ENCODE measurements at places on chromosomes 11 and 22.

DNA sequence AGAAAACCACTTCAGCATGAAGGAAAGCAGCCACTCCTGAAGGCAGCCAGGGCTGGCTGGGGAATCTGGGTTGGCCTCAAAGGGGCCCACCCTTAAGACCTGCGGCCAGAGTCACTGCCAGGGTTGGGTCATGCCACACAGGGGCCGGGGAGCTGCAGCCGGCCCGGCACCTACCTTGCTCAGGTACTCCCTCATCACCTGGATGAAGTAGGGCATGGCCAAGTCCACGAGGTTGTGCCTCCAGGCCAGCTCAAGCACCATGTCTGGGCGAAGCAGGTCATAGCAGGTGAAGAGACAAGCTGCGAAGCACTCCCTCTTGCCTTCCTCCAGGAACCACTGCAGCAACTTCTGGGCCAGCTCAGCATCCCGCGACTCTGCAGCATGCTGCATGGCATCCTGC, 4.7 kb upstream of the SLC25A1 start:
- DNase-seq: no peak

DNA sequence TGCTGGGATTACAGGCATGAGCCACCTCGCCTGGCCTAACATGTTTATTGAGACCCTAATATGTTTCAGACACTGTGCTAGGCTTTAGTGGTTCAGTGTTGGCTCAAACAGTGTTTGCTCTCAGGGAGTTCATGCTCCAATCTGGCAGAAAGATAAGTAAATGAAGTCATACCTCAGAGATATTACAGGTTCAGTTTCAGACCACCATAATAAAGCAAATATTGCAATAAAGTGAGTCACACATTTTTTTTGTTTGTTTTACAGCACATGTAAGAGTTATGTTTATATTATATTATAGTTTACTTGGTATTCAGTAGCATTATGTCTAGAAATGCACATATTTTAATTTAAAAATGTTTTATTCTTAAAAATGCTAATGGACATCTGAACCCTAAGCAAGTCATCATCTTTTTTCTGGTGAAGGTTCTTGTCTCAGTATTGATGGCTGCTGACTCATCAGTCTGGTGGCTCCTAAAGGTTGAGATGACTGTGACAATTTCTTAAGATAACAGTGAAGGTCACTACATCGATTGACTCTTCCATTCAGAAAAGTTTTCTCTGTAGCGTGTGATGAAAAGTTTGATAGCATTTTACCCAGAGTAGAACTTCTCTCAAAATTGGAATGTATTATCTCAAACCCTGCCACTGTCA, 243.0 kb upstream of the ANO5 start:
- no peak for DNase-seq

GRCh38 chr11:363948-364761, 5.1 kb upstream of the B4GALNT4 start:
- no peak for DNase-seq

- DNase-seq: no peak
Observed at GRCh38 chr11:371051-371450, 1.8 kb downstream of the B4GALNT4 start.

DNA sequence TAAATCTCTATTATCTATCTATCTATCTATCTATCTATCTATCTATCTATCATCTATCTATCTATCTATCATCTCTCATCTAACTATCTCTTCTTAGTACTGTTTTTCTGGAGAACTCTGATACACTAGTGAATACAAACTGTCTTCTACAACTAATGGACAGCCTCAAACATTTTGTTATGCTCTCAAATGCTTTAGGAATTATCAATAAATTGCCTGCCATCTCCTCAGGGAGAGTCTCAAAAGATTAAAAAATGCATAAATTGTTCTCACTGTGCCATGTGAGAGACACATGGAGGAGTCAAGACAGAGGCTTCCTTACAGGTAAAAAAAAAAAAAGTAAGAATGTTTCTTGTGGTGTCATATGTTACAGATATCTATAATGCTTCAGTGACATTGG, at the start of gene OR8K3:
Gene OR8K3, plus strand, starts transcription at position 301 of the 400 bp plus-strand sequence. CDS start 3,163 bp downstream, outside the sequence.
- DNase-seq: no peak

DNA sequence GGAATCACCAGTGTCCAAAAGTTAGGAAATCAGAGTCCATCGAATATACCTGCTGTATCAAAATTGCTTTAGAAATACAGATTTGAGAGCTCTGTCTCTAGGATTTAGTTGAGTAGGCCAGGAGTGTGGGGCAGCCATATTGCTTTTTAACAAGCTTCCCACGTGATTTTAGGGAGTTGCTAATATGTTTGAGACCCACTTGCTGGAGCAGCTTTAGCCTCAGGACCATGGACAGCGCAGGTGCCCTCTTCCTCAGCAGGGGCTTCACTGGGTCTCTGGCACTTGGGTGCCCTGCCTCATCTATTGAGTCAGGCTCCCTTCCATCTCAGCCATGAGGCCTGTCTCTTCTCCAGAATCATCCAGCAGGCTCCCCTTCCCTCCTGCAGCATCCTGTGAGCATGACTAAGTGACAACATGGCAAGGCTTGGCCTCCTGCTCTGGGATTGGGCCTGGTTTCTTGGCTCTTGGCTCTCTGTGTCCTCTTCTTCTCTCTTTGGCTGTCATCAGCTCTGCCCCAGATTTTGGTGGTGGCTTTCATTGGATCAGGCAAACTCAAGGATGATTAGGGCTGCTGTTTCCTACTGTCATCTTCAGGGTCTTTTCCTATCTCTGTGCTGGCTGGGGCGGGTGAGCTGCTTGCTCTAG, 70.0 kb downstream of the SGSM1 start:
- no peak for DNase-seq

DNA sequence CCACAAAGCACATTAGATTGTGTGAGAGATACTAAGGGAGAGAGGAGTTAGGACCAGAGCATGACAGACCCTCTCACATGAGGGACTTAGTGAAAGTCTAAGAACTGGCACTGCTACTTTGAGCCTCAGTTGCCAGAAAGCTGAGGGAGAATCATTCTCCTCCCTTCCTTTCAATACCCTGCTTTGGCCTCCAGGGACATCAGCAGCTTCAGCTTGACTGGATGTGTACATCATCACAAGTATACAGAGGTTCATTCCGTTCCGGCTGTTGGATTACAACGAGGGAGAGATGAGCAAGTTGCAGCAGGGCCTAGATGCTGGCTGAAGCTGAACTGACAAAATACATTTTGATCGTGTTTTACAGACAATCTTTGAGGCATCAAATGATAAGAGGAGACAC, 15.7 kb upstream of the ANO5 start:
- DNase-seq: no peak

GRCh38 chr11:74453373-74453975, 13.9 kb downstream of the KCNE3 start:
- peak; percentile 32 for DNase-seq

DNA sequence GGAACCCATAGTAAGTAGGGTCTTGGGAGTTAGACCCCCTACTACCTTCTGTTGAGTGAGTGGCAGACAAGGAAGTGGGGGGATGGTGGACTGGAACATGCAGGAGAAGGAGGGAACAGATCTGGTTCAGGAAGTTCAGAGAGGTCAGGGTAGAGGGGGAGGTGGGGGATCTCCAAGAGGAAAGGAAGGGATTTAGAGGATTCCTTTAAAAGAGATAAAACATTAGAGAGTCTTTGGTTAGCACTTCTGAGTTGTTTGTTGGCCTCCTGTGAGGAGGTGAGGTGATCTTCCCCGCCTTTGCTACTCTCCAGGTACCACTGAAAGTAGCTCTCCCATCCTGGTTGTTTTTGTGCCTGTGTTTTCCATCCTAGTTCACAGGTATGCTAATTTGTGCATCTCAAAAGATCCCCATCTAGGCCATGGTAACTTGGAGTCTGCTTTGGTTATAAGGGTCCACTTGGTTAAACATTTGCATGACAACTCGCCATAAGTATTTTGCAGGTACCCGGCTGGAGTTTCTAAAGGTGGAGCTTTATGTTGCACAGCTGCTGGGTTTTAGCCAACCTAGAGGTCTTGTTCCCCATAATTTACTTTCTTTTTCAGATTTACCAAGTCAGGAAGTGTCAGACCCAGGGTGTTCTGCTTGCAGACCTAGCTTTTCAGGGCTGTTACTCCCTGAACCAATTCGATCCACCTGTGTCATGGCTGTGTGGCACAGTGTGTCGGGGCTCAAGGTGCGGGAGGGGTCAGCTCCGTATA, 79.3 kb upstream of the SORL1 start:
- DNase-seq: no peak

DNA sequence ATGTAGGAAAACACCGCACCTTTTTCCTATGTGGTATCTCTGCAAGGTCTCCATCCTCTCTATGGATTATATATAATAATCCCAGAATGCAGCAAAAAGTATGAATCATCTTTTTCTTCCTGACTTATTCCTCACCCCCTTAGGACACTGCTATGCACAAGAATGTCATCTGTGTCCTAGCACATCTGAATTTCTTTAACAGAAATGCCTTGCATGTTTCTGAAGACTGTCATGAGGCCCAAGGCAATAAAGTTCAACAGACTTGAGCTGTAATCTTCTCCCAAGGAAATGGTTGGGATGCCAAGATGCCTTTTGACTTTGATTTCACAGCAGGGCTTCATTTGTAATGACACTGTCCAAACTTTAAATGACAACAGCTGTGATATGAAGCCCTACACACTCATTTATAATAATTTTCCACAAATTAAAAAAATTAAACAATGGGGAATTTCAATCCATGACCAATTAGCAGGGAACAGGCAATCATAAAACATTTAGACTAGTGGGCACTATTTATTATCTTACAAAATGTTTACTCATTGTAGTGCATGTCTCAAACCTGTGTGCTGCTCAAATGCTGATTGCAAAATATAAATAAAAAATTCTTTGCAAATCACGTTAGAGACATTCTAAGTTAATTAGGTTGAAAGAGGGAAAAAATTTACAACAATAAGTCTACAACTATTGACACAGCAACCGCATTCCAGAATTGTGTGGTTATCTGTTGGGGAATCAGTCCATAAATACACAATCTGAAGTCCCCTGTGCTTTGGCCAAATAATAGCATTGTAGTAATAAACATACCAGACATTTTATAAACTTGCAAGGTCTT, 242.3 kb downstream of the SWAP70 start:
- no peak for DNase-seq

DNA sequence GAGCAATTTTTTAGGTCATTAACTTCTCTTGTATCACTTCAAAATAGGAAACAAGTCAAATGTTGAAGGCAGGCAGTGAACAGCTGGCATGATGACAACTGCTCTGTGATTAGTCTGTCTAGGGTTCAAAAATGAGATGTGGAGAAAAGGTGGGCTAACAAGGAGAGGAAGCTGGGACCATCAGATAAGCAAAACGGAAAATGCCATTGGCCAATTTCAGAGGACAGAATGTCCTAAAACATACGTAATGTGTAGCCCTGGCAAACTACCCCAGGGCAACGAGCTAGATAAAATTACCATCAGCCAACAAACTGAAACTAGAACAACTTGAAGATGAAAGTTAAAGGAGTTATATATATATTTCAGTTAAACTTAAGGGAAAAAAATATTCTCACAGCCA, 93.2 kb downstream of the RELT start:
- no peak for DNase-seq

DNA sequence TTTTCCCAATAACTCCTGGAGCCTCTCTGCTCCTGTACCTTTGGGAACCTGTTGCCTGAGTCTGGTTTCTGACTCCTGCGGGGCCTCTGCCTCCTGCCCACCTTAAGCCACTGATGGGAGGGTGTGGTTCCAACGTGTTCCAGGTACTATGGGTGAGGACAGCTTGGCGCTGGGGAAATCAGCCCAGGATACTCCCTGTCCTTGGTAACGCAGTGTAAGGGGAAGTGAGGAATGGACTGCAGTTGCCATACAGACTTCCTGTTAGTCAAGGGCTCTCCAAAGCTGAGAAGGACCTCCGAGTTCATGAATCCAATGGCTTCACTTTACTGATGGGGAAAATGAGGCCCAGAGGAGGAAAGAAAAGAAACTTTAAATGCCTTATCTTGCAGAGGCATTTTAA, 1.2 kb upstream of the MARK2 start:
- no peak for DNase-seq

DNA sequence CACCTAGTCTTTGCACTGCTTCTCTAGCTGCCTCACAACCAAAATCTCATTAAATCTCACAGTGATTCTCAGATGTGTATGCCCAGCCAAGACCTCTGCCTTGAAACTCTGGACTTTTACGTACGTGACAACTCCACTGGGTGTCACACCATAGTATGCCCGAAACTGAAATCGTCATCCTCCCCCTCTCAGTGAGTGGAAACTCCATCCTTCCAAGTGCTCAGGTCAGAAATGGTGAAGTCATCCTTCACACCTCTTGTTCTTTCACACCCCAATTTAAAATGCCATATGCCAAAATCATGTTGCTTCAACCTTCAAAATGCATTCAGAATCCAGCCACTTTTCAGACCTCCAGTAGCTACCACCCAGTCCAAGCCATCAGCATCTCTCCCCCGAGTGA, 42.5 kb downstream of the SFI1 start:
- DNase-seq: no peak

DNA sequence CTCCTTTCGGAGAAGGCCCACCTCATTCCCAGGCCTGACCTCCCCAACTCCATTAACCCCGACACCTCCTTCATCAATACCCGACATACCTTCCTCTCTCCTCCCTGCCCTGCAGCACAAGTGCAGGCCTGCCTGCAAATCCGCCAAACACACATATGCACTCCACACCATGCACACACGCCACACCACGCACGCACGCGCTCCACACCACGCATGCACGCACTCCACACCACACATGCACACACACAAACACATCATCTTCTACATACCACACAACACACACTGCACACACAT, 629.6 kb downstream of the TBC1D22A start:
- DNase-seq: no peak

GRCh38 chr11:61119055-61119454, 16.8 kb downstream of the CD5 start:
- DNase-seq: no peak

DNA sequence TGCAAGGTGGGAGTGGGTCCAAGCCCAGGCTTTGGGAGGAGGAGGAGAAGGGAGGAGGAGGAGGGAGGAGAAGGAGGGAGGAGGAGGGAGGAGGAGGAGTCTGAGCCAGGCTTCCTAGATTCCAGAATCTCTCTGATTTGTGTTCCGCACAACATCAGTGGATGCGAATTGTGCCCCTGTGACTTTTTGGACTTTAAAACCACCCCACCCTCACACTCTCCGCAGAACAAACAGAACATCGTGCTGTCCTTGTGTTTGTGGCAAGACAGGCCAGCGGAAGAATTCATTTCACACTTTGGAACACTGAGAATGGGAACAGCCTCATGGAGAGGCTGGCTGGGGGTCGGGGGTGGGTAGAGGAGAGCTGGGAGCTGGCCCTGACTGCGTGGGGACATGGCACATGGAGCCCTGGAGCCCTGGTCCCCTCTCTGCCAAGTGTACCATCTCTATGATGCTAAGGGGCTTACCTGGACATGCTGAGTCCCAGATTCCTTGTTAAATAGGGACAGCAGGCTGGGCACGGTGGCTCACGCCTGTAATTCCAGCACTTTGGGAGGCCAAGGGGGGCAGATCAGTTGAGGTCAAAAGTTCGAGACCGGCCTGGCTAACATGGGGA, 16.4 kb upstream of the SHANK2 start:
- DNase-seq: no peak
